ENCODE measurements at places on chromosomes 2 and 18. TPM values are rescaled to one million over a fixed set of nuclear protein-coding genes. Genes with fewer than 3 reads are reported as not detected.

APOB gene
- total RNA-seq = 1.9 TPM

OR6B2 gene
- total RNA-seq = not detected

ADRA2B gene
- 0.95 TPM for total RNA-seq

IFIH1 gene
- 14.9 TPM for total RNA-seq

CACNB4 gene
- 8.5 TPM for total RNA-seq

PHOSPHO2 gene
- total RNA-seq = 3.3 TPM

SLC11A1 gene
- 6.2 TPM for total RNA-seq

DAPL1 gene
- 28.2 TPM for total RNA-seq

G6PC2 gene
- not detected for total RNA-seq

CRYGC gene
- total RNA-seq = not detected
